Kasumi-1 (cell line): ENCODE measurements at places on chromosomes 12 and 14.

DNA sequence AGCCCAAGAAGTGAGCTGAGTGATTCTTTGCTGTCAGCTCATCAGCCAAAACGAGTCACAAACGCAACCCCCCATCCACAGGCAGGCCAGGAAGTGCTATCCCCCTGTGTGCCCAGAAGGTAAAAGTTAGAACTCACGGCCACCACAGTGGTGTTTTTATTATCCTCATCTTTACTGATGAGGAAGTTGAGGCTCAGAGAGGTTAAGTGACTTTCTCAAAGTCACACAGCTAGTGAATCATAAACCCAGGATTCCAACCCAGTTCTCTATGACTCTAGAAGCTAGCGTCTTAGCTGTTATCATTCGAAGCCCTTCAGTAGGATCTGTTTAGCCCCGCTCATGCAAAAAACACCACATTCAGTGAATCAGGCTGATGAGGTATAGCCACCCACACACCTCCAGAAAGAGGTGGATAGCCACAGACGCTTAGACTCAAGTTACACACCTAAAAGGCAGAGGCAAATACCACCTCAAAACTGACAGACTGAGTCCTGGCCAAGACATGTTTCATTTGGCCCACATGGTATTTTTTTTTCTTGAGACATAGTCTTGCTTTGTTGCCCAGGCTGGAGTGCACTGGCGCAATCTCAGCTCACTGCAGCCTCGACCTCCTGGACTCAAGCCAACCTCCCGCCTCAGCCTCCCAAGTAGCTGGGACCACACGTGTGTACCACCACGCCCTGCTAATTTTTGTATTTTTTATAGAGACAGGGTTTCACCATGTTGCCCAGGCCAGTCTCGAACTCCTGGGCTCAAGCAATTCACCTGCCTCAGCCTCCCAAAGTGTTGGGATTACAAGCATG is 100.7 kb downstream of the SCARB1 start:
- no peak for DNase-seq

DNA sequence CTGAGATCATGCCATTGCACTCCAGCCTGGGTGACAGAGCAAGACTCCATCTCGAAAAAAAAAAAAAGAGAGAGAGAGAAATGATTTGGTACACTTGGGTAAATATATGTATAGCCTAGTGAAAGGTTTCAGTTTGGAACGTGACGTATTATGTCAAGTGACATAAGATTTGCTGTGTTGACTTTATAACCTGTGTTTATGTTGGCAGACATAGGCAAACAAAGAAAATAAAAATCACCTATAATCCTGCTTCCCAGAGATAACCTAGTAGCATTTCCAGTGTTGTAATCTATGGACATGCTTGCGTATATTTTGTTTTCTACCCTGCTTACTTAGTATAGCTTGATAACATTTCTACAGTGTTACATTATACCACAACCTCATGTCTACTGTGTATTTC is 16.7 kb downstream of the ERG28 start:
- DNase-seq, result no peak

DNA sequence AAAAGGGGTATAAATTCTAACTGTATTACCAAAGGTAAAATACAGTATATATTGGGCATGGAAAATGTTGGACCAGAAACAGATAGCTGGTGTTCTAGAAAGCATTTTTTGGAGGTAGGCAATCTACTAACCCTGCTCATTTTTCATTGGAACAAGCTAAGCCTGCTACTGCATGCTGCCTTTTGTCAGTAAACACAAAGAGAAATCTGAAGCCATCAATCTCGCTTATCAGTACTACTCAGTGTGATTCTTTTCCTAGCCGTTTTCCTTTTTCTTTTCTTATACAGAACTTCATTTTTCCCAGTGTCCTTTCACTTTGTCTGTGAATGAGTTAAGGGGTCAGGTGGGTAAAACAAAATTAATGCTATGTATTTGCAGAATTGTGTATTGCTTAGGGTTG is 312.3 kb downstream of the NPAS3 start:
- no peak for DNase-seq

DNA sequence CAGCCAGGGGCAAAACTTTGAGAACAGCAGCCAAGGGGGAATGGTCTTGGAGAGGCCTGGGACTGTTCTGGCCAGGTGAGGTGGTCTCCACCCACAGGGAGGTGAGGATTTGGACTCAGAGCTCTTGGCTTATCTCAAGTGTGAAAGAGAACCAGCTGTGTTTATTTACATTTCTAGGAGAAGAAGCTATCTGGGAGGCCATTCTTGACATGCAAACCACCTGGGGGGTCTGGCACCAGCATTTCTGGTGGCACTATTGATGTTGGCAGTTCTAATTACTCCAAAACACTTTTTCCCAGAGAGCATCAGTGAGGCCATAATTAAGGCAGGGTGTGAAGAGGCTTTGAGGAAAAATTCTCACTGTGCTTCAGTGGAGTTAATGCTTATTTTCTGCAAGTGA is 95.1 kb downstream of the CAND1 start:
- DNase-seq, result no peak

DNA sequence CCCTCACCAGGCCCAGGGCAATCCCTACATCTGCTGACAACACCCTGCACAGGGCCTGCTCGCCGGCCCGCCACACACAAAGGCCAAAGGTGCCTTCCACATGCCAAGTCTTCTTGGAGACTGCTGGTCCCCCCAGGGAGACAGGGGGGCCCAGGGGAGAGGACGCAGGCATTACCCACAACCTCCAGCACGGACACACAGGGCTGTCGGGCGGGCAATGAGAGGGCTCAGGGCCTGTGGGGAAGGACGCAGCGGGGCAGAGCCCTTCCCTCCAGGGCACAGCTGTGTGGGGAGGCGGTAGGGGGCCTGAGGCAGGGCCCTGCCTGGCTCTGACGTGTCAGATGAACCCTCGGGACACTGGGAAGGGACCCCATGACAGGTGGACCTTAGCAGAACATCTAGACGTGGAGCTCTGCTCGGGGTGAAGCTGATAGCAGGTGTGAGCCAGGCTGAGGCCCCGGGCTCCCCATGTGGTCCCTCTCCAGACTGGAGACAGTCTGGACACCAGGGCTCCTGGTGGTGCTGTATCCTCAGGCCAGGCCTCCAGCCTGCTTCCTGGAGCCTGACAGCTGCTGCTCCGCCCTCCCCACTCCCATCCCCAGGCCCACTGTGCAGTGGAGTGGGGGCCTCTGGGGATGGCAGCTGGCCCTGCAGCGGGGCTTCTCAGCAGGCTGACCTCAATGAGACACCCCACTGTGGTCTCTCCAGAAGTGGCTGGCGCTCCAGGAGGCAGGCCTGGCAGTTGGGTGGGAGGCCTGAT is 31.6 kb upstream of the NUDT14 start:
- DNase-seq, result no peak

DNA sequence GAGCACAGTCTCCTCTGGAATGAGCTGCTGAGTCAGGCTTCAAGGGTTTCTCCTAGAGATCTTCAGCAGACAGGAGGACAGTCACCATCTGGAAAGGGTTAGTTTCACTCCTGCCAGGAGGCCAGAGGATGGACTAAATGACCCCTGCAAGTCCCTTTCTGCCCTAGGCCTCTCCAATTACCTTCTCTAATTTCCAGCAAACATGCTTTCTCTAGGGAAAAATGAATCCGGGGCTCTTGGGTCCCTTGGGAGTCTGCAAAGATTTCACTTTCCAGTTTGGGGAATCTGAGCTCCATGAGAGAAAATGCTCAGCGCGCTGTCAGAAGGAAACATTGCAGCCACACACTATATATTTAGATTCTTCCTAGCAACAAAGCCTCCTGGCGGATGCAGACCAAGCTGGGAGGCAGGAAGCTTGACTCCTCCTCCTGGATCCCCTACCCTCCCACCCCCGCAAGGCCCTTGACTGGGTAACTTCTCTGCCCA is 184.4 kb upstream of the CCND2 start:
- DNase-seq, result no peak

- DNase-seq, result no peak
Observed at GRCh38 chr12:131803961-131804521, 24.2 kb upstream of the MMP17 start.

DNA sequence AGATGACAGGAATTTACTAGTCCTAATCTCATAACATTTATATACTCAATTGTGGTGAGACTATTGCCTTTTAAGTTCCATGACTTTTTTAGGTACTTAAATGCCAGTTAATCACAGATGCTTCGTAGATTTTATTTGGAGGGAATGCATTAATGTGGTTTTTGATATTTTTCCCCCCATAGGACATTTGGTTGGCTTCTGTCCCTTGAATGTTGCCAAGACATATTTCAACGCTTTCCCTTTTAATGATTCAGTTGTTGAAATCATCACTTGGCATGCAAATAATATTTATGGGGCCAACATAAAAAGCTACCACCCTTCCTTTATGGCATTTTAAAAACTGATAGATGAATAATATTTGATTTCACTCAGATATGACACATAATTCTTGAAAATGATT is 172.1 kb downstream of the ACSS3 start:
- DNase-seq, result no peak

GRCh38 chr12:53381731-53382630 is 2.0 kb downstream of the SP1 start:
- peak; percentile 39 for DNase-seq

DNA sequence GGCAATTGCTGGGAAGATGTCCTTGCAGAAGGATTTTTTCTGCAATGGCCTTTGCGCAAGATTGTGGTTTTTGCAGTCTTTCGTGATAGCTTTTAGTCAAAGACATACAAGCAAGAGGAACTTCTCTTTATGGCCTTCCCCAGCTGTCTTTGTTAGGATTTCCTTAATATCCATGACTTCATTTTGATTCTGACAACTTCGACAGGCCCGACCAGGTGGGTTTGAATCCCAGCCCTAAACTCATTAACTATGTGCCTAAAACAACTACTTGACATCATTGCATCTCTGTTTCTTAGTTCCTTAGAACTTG is 13.3 kb upstream of the VRK1 start:
- DNase-seq, result peak; percentile 71

- DNase-seq, result no peak
Observed at GRCh38 chr14:77541905-77542304, 43.3 kb upstream of the ISM2 start.

GRCh38 chr12:128269181-128269591 is 2.2 kb downstream of the TMEM132C start:
- DNase-seq, result no peak

DNA sequence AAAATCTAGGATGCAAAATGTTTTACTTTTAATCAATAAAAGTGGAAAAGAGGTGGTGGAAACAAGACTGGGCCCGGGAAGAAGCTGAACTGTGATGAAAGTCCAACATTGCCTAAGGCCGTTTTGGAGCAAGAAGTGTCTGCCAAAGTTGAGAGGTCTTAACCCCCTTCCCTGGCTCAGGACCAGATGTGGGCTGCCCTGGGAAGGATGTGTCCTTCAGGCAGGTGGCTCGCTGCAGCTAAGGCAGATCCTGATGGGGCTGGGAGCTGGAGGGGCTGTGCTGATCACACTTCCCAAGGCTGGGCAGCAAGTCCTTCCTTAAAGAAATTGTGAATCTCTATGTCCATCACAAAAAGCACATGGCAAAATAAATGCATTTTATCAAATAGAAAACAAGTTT is 581.6 kb downstream of the GALC start:
- DNase-seq, result no peak

- no peak for DNase-seq
Observed at GRCh38 chr12:99334285-99335056, 313.1 kb upstream of the GARIN6 start.

DNA sequence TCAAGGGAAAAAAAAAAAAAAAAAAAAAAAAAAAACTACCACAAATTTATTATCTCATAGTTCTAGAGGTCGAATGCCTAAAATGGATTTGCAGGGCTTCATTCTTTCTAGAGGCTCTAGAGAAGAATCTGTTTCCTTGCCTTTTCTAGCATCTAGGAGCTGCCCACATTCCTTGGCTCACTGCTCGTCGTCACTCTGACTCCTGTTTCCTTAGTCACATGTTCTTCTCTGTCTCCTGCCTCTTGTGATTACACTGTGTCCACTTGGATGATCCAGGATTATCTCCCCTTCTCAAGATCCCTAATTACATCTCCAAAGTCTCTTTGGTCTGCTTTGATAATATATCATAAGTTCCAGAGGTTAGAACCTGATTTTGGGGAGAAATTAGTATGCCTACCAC is 88.7 kb downstream of the HECTD1 start:
- DNase-seq, result no peak

GRCh38 chr12:31226639-31227038 is 99.3 kb downstream of the SINHCAF start:
- no peak for DNase-seq

DNA sequence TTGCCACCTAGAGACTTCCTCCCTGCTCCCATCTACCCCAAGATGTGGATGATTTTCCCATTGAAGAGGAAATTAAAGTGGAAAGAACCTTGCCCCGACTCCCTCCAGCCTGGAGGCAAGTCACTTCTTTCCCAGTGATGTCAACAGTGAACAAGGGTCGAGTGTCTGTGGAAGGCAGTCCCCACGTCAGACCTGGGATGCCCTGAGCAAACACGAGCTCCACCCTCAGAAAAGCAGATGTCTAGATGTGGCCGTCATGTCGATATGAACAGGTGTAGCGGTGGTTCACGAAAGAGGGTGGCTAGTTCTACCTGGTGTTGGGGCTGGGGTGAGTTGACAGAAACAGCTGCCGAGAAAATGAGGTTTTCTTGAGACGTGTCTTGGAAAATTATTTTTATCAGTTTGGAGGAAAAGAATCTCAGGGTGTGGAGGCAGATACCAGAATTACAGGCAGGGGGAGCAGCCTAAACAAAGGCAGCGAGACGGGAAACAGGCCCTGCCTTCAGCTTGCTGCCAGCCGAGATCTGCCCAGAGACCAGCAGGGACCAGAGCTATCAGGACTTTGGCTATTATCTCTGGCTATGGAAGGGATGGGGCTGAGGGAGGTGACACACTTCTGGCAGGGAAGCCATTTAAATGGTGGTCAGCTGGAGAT is 25.9 kb downstream of the SYNDIG1L start:
- no peak for DNase-seq

- peak; percentile 31 for DNase-seq
Observed at GRCh38 chr14:35349496-35350365, 54.8 kb downstream of the NFKBIA start.
